ENCODE measurements at places on chromosomes 11 and 22.

DNA sequence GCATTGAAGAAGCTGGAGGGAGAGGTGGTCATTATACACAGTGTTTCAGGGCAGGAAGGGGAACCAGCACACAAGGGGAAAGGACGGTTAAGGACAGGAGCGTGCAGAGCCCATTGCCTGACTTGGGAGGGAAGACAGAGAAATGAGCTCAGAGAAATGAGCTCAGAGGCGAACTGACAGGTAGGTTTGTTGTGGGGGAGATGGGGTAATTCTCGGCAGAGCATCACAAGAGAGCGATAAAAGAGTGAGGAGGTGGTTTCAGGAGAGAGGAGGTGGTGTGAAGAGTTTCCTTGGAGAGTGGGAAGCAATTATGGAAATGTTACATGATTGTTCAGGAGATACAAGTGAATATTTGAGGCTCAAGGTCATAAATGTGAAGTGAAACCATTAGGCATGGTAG is 61.0 kb downstream of the MRGPRX1 start:
- no peak for DNase-seq

GRCh38 chr22:28883917-28884746 is 760 bp downstream of the ZNRF3 start:
- peak; percentile 18 for DNase-seq

GRCh38 chr22:39613549-39613921 is 43.0 kb downstream of the CACNA1I start:
- no peak for DNase-seq

GRCh38 chr11:23590596-23591308 is 730.5 kb upstream of the CCDC179 start:
- no peak for DNase-seq

DNA sequence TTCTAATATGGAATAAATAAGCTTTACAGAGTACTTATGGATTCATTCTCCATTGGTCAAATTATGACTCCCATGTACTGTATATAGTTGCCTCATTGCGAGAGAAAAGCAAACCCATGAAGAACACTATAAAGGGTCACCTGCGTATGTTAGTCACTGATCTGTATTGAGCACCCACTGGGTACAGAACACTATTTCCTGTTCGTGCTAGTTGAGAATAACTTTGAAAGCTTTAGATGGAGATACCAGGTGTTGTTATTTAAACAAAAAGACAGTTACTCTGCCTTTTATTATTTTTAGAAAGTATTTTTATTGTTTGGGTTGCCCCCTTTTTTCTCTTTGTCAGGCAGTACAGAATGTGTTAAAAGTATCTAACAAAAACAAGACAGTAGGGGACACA is 79.9 kb downstream of the DEUP1 start:
- no peak for DNase-seq

- no peak for DNase-seq
Observed at GRCh38 chr22:24153353-24153752, 27.9 kb upstream of the SUSD2 start.

- no peak for DNase-seq
Observed at GRCh38 chr11:34284156-34284555, 73.7 kb downstream of the ABTB2 start.

- DNase-seq = no peak
Observed at GRCh38 chr11:62421996-62422395, 3.2 kb downstream of the SCGB1A1 start.

- DNase-seq = no peak
Observed at GRCh38 chr11:17604201-17604914, 57.3 kb downstream of the OTOG start.

DNA sequence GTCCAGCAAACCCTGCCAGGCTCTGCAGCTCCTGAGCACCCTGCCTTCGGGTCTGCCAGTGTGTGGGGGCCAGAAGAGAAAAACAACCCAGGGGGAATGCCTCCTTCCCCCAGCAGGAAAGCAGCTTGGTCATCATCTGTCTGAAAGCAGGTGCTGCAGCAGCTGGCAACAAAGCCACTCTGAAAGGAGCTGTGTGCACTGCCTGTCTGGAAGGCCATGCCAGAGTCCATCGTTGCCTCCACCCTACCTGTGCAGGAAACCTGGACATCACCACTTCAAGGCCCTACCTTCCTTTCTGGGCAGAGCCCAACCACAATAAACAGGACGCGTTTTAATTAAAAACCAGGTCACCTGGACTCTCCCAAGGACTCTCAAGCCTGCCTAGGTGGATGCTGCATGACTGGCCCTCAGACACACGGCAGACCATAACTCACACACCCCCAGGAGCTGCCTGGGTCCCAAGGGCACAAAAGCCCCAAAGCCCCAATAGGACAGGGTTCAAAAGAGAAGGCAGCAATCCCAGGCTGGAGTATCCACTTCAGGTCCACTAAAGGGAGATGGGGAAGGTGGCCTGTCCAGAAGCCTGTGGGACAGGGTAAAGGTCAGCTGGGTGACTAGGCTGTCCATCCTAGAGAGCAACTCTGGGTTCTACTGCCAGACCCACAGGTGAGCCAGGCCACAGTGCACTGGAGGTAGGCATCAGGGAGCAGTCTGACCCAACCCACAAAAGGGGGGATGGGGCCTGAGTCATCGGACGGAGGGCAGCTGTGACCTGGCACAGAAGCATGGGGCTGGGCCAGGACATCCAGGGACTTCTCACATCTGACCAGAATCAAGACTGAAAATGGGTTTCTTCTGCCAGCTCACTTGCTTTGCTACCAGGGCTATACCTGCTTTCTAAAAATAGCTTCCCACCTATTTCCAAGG is 6.1 kb downstream of the GNB1L start:
- no peak for DNase-seq

Data from activated T-cell treated with anti-CD3 and anti-CD28 coated beads for 48 hours (primary cell).